ENCODE measurements at places on chromosomes 4 and X. TPM values are rescaled to one million over a fixed set of nuclear protein-coding genes. Genes with fewer than 3 reads are reported as not detected.

Gene FRG2
- not detected for polyA plus RNA-seq

Gene GNRHR
- not detected for polyA plus RNA-seq

Gene ELK1
- polyA plus RNA-seq, result 30.2 TPM

Gene GSX2
- not detected for polyA plus RNA-seq

Gene ADH4
- 0.22 TPM for polyA plus RNA-seq

Gene NEXMIF
- 0.72 TPM for polyA plus RNA-seq

Gene TNIP3
- polyA plus RNA-seq, result not detected

Gene CYTL1
- 10.1 TPM for polyA plus RNA-seq

Gene PLP1
- 20.9 TPM for polyA plus RNA-seq

Gene KIAA1210
- 0.06 TPM for polyA plus RNA-seq

DNA sequence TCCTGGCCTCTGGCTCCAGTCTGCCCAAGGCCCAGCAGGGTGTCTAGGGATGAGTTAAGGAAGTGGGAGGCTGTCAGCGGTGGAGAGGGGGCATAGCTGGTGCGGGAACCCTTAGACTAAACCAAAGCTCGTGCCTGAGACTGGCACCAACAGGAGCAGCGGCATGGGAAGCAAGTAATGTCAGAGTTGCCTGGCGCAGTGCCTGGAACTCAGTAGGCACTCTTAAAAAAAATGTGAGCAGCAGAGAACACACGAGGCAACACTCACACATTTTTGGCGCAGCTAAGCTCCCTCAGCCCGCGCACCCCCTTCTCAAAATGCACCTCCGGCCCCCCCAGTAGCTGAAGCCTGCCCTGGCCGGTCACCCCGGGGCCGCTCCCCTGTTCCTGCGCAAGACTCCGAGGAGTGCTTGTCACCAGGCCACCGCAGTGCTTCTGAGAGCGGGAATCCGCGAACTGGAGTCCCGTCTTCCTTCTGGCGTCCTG, 583 bp downstream of the GABRE start:
- no peak for DNase-seq

DNA sequence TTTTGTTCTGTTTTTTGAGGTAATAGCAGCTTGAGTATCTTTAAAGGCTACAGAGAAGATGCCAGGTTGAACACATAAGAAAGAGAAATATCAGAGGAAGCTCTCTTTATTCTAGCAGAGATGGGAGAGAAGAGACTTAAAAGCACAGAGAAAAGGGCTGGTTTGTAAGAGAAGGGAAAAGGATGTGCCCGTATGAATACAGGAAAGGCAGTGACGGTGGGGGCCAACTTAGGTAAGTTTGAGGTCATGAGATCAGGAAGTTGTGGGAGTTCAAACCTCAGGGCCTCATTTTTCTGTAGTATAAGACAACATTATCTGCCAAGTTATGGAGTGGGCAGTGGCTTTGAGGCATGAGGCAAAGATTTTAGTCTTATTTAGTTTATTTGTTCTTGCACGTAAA, 121.3 kb upstream of the S100G start:
- DNase-seq, result no peak

DNA sequence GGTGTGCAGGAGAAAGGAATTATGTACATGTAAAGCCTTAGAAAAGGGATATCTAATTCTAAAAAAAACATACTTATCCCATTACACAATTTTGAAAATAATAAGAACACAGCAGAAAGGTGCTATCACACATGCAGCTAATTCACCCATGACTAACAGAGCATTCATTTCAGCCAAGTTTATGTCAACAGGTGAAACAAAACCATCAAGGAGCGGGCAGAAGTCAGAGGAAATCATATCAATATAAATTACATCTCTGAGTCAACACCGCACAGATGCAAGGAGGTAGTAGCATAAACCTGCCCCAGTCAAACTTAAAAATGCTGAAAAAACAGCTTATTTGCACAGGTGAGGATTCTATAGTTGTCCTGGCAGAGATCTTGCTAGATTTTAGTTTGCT, 197.9 kb downstream of the PRDM5 start:
- no peak for DNase-seq

DNA sequence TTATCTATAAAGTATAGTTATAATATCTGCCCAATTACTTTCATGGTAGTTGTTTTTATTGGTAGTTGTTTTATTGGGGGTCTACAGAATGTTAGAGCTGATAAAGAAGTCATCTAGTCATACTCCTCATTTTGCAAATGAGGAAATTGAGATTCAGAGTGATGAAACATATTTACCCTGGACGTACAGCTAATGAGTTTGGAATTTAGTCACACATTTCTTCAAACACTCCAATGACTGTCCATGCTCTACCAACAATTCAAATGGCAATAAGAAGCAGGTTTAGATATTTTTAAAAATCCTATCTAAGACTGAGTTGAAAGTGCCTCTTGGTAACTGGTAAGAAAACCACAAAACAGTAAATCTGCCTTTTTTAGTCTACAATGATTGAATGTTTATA, 98.2 kb downstream of the MAGEC1 start:
- no peak for DNase-seq

DNA sequence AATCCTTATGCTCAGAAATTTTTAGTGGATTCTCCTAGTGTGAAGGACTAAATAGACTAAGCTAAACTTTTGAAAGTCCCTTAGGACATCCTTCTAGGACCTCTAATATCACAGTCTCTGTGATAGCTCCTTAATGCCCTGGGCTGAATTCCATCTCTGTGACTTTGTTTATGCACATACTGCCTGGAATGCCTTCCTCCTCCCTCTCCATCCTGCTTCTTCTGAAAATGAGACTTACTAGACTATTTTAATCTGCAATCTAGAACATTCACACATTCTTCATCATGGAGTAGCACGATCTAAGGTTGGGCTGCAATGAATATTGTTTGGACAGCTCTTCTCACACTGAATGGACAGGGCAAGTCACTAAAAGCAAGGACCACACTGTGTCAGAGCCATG, 65.0 kb upstream of the MSX1 start:
- DNase-seq, result no peak

- no peak for DNase-seq
Measured at GRCh38 chr4:79757600-79757999, 315.4 kb downstream of the ANTXR2 start.

GRCh38 chr4:171676555-171677215, 136.5 kb upstream of the GALNTL6 start:
- DNase-seq, result no peak

GRCh38 chrX:150873616-150874015, 24.9 kb downstream of the CD99L2 start:
- no peak for DNase-seq

DNA sequence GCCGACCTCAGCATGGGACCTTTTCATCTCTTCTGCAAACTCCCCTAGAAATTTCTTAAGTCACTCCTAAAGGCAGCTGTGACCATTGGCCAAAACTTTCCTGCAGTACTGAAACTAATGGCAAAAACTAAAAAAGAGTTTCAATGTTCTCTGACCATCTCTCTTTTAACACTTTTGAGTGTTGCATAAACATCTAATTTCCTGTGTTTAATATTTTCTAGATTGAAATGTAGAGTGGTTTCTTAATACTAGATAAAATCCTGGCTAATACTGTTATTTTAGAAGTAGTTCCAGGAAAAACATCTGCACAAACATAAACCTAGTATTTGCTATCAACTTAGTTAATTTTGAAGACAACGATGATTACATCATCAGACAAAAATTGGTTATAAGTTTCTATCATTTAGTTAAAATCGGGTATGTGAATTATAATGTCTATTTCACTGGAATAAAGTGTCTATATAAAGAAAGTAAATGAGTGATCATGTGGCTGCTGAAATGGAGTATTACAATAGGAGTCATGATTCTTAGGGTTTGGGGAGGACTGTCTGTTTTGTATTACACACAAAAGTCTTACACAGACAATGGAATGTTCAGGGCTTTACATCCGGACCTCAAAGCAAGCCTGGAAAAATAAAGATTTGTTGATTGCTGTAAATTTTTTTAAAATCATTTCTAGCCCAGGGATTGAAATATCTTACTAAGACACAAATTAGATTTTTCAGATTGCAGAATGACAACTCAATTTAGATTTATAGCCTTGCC, 1323.4 kb downstream of the C4orf33 start:
- DNase-seq, result no peak

DNA sequence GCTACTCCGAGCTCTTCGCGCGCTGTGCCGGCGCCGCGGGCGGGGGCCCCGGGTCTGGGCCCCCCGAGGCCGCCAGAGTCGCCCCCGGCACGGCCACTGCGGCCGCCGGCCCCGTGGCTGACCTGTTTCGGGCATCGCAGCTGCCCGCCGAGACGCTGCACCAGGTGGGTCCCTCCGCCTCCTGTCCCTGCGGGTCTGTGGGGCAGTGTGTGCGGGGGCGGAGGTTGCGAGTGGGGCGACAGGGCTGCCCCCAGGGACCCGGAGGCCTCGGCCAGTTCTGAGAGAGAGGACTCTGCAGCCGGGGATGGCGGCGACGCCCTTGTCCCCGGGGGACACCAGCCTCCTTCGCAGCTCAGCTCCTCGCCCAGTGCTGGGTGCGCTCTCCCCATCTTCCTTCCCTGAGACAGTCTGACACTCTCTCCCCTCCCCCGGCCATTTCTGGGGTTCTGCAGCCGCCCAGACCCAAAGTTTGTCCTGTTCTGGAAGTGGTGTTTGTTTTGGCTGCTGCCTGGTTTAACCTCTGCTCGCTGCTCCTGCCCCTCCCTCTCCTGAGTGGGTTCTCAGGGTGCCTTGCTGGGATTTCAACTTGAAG, 609 bp downstream of the REPS2 start:
- DNase-seq, result no peak

- DNase-seq, result no peak
Measured at GRCh38 chr4:122968227-122968812, 45.9 kb upstream of the NUDT6 start.

DNA sequence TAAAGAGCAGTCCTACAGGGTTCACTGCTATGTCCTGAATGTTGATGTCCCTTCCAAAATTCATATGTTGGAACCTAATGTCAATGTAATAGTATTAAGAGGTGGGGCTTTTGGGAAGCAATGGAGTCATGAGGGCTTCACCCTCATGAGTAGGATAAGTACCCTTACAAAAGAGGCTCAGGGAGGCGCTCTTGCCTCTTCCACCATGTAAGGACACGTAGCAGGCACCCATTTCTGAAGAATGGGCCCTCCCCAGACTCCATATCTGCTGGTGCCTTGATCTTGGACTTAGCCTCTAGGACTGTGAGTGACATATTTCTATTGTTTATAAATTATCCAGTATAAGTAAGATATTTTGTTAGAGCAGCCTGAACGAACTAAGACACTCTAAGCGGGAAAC, 15.8 kb downstream of the MED28 start:
- DNase-seq, result no peak

GRCh38 chr4:40200875-40201801, 4.3 kb downstream of the RHOH start:
- no peak for DNase-seq

- no peak for DNase-seq
Measured at GRCh38 chrX:154010330-154011087, 9.2 kb downstream of the IRAK1 start.

DNA sequence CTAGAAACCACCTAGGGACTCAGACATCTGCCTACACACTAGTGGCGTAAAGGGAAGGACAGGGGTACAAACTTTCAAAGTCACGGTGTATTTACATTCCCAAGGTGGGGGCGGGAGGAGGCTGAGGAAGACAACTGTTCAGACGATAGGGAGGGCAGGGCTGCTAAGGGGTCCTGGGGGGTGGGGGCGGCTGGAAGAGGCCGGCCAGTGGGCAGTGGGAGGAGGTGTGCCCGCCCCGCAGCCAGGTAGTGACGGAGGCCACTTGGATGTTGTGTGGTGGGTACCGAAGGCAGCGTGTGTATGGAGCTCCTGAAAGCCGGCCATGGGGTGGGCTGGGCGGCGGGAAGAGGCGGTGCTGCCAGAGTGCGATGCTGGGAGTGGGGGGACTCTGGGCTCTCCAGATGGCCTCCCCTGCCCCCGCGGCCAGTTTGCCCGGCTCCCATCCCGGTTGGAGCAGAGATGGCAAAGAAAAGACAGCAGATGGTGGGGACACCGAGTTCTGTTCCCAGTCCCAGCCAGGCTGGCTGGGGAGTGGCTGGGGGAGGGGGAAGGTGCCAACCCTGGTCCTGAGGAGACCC, 24.2 kb downstream of the L1CAM start:
- DNase-seq, result no peak

GRCh38 chr4:53932796-53933610, 131.4 kb downstream of the CHIC2 start:
- DNase-seq, result peak; percentile 26

GRCh38 chr4:119314356-119314755, 7.6 kb downstream of the FABP2 start:
- peak; percentile 26 for DNase-seq

- no peak for DNase-seq
Measured at GRCh38 chrX:70476934-70477733, 32.5 kb downstream of the DLG3 start.

GRCh38 chrX:47191331-47191730, 2.3 kb upstream of the UBA1 start:
- no peak for DNase-seq

GRCh38 chr4:17336524-17336961, 175.3 kb downstream of the QDPR start:
- DNase-seq, result no peak

GRCh38 chr4:126354784-126355183, 1040.0 kb downstream of the FAT4 start:
- no peak for DNase-seq

- DNase-seq, result no peak
Measured at GRCh38 chrX:85627363-85627762, 247.9 kb upstream of the POF1B start.

DNA sequence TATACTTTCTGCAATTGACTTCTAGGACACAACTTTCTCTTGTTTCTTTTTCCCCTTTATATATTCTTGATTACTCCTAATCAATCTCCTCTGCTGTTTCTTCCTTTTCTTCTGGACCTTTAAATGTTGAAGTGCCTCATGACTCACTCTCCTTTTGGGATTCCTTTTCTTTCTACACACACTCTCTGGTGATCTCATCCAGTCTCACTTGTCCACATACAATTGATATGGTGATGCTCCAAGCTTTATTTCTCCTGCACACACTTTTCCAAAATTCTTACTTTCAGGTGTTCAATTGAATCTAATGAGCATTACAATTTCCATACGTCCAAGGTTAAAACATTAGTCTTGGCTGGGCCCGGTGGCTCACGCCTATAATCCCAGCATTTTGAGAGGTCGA, 794.8 kb upstream of the EPHA5 start:
- DNase-seq, result no peak

- DNase-seq, result no peak
Measured at GRCh38 chr4:173415092-173415491, 16.2 kb upstream of the SCRG1 start.

Measured in urinary bladder (tissue), 4 donors.